Naive thymus-derived CD8-positive, alpha-beta T cell (primary cell): ENCODE measurements at places on chromosomes 5 and 9.

- no peak for DNase-seq
Measured at GRCh38 chr5:150400316-150401075, 12.2 kb downstream of the CD74 start.

DNA sequence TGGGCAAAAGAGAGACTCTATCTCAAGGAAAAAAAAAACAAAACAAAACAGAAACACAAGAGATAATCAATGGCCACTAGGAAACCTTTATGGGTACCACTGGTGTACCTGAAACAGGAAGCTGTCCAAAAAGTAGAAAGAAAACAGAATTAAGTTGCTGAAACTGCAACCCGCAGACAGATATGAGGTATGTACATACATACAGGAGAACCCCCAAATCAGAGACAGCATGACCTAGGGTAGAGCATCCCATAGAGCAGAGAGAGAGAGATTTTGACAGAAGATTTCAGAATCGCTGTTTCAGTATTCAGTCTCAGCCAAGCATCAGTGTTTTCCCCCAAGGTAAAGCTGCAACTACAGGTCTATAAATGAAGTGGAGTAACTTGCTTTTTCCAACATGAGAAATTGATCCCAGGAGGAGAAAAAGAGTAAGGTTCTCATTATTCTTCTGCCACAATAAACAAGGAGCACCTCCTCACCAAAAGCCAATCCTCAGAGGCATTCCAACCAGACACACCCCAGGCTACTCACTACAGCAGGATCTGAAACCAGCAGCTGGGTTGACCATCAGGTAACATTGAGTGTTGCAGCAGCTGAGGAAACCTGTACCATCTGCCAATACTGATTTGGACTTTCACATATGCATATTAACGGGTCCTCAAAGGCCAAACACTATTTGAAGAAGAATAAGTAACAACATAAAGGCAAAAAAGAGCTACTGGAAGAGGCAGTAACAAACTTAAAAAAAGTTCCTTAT, 630.0 kb downstream of the TAF11L14 start:
- DNase-seq: no peak

GRCh38 chr9:82188817-82189216, 200.2 kb downstream of the SPATA31D1 start:
- no peak for DNase-seq

- DNase-seq: no peak
Measured at GRCh38 chr5:45171563-45171962, 362.8 kb downstream of the MRPS30 start.

GRCh38 chr5:154528005-154528594, 50.1 kb upstream of the HAND1 start:
- DNase-seq: no peak

GRCh38 chr9:21993893-21994555, at the start of gene CDKN2A:
CDKN2A (minus strand) TSS chr9:21994392.
- no peak for DNase-seq

GRCh38 chr9:132873403-132873802, 4.7 kb downstream of the AK8 start:
- DNase-seq: no peak

DNA sequence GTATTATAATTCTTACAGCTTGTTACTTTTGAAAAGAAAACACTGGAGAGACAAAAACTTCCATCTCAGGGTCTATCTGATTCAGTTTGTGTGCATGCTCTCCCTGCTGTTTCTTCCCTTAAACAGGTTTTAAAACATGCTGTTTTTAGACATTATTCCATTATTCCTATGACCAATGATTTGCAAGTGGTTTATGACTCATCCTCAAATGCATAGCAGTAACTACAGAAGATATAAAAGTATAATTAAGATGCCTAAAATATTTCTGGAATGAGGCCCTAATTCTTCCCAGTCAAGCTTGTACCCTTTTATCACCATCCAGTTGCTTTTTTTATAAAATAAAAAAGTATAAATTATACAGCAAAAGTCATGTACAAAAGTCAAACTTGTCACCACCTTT, 3.7 kb downstream of the DTWD2 start:
- DNase-seq: no peak

- no peak for DNase-seq
Measured at GRCh38 chr5:60495644-60496520, 204.1 kb downstream of the DEPDC1B start.
